Hindlimb muscle (tissue), 1 donor: ENCODE measurements at places on chromosomes 5 and 9.
A peak's percentile ranks its signal among the peaks of the same experiment; 100 is the strongest.

DNA sequence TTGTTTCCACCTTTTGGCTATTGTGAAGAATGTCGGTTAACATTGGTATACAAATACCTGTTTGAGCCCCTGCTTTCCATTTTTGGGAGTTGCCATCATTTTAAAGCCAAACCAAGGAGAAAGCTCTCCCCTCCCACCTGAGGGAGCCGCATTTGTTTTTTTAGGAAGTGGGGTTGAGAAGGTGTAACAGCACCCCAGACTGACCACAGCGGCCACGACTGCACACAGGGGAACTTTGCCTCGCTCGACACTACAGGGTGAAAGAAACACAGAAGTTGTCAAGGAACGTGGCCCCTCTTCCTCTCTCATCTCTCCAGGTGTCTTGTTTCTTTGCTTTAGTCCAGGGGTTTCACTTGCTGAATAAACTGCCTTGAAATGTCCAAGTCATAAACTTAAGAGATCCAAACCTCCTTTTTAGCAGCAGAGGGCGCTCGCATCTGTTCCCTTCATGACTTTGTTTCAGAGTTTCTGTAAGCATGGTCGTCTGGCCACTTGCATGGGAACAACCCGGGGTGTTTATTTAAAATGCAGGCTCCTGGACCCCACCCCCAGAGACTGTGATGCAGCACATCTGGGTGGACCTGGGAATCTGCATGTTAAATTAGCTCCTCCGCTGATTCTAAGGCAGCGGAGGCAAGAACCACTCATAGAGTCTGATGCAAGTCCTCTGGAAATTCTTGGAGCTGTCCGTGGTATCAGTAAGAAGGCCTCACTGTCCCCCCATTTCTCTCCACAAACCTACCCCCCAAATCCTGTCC is 2.1 kb upstream of the TTLL11 start:
- DNase-seq, result peak; percentile 41

- no peak for DNase-seq
Measured at GRCh38 chr5:44729536-44729935, 79.2 kb upstream of the MRPS30 start.

- DNase-seq, result peak; percentile 5
Measured at GRCh38 chr5:103561685-103562452, 720 bp downstream of the NUDT12 start.

- no peak for DNase-seq
Measured at GRCh38 chr9:134328341-134328840, 2.1 kb downstream of the RXRA start.

DNA sequence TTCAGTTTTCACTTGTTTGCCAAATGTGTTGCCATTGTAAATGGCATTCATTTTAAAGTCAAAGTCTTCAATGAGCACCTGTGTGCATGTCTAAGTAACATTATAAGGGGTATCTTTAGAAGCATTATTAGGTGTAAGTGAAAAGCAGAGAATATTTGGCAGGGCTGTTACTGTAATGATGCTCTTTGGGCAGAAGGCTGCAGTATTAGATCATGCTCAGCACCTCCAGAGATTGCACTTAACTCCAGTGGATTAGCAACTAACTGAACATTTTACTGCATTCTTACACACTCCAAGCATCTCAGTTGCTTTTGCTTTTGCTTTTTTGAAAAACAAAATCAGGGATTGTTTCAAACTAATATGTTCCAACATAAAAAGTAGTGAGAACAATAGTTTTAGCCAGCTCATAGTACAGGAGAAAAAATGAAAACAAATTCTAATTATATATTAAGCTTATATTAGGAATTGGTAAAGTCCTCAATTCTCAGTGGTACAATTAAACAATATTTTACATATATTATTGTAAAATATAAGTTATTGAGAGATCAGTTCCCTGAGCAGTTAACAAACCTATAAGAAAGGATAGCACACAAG is 1740.9 kb upstream of the CDH9 start:
- peak; percentile 6 for DNase-seq

DNA sequence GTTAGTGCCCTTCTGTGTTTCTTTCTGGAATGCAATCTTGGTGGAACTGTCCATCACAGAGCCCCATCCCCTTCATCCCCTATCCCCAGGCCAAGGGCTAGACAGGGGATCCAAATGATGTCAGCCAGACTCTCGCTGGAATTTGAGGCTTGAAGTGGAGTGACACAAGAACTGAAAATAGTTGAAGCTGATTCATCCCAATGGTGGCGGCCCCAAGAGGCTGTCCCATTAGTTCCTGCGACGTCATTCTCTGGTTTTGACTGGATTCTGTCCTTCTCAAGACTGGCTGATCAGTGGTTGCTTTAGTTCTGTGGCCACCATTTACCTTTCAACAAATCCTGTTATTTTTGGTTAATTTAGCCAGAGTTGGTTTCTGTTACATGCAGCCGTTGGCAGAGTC is 59.9 kb downstream of the SUB1 start:
- no peak for DNase-seq

DNA sequence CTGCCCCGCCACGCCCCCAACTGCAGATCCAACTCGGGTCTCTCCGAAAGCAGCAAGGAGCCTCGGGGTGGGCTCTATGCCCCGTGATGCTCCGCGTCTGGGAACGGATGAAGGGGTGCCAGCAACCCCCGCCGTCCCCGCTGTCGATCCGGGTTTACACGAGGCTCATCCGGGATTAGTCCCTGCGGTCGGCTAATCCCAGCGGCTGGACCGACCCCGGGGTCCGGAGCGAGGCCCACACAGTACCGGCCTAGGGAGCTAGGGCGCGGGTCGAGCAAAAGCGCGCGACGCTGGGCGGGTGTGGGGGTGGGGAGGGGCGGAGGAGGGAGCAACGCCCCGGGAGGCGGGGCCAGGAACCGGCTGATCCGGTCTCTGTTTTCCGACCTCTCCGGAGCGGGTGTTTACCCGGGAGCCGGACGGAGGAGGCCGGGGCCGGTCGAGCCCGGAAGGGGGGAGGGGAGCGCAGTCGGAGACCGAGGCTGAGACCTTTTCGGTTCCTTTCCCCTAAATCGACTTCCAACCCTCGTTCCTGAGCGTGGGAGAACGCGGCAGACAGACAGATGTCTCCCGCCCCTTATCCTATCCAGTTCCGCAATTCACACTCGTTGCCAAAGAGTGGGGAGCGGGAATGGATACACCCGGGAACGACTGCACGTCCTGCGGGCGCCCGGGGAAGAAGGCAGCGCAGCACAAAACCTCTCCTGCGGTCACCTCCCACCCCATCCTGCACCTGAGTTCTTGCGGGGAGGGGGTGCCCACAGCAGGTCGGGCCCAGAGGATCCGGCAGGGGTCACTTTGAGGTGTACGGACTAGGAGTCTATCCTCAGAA is 28.6 kb downstream of the PCDH1 start:
- peak; percentile 88 for DNase-seq
